ENCODE measurements at places on chromosomes 6 and 20.

DNA sequence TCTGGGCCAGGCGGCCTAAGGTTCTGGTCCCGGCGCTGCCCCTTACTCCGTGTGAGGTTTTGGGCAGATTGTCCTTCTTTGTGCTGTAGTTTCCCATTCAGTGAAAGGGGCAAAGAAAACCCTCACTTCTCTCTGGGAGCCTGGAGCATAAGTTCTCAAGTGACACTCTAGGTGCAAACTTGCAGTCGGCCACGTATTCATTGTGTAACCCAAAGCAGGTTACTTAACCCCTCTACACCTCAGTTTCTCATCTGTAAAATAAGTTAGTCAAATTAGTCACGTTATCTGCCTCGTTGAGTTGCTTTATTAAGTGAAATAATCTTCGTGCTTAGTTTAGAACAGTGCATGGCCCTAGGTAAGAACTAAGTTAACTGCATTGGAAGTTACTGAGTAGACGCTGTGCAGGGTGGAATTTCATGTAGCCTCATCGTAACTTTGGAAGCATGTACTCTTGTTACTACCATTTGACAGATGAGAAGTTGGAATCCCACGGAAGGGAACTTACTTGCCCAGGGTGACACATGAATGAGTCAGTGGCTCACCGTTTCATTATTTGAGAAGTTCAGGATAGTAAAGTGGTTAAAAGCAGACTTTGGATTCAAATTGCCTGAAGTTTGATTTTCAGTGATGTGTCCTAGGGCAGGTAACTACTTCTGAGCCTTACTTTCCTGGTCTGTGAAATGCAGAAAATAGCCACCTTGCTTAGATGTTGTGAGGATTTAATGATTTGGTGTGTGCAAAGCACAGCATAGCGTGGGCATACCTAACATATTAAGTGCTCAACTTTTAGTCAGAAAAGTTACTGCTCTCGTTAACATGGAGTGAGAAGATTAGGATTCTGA lies 556 bp upstream of the MROH8 start:
- no peak for DNase-seq

DNA sequence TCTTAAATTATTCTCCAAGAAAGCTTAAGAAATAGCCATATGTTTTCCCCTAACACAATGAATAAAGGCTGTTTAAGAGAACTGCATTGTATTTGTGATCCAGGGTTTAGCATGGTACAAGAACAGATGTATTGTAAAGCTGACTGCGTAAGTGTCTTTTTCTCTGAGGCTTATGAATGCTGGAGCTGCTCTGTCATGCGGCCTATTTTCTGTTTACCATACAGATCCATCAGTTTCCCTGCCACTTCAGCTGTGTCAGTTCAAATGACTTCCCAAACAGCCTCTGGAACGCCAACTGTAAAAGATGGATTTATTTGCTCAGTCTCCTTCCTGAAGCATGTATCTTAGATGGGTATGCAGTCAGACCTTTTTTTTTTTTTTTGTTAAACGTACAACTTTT lies 419.3 kb upstream of the HS3ST5 start:
- no peak for DNase-seq

DNA sequence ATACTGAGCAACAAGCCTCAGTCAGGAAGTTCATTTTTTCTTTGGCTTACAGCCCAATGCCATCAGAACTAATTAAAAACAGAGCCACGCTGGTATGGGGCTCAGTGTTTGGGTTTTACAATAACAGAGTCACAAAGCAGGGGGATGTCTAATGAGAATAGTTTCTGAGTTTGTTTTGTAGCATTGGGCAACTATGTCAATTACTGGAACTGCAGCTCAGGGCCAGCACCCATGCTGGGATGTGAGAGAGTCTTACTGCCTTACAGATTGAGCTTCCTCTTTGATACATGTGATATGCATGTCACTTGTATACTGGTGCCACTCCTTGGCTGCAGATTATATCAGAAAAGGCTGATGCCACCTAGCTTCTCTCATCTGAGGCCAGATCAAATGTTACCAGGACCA lies 117.6 kb downstream of the TFAP2B start:
- no peak for DNase-seq

GRCh38 chr6:18742406-18742805 lies 355.3 kb downstream of the RNF144B start:
- DNase-seq: no peak

DNA sequence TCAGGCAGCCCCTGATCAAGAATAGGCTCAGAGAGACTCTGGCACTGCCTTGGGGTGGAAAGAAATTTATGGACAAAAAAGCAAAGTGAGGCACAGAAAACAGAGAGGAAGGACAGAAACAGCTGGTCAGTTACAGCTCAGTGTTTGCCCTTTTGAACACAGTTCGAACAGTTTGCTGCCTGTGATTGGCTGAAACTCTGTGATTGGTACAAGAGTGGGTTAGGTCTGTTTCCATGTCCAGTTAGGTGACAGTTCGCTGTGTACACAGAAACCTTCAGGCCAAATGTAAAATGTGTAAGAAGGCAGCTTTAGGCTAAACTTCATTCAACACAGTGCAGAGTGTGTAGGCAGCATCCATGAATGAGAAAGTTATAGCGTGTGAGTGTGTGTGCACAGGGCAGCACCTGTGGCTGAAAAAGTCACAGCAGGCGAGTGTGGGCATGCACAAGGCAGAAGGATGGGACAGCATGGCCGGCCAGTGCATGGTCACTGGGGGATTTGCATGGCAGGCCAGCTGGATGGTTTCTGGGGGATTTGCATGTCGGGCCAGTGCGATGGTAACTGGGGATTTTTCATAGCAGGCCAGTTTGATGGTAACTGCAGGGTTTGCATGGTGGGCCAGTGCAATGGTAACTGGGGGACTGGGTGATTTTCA lies 75.4 kb upstream of the FRMD1 start:
- no peak for DNase-seq

- DNase-seq: no peak
Measured at GRCh38 chr6:140960566-140960965, 1172.2 kb upstream of the GJE1 start.

- no peak for DNase-seq
Measured at GRCh38 chr6:13432526-13433184, 54.7 kb downstream of the GFOD1 start.

DNA sequence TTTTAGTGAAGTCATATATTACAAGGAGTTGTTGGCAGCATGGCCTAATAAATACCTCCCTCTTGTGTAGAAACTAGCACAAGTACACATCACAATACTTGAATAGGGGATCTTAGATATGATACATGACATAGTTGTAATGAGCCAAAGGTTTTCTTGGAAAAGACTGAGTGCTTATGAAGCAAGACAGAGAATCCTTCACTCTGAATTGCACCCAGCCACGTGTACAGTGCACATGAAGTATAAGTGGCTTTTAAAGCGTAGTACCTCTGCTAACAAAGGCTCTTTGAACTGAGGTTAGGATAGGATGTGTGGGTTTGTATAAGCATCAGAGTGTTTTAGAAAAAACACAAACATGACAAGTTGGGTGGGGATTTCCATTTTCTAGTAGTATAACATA lies 145.5 kb upstream of the STMND1 start:
- DNase-seq: no peak

DNA sequence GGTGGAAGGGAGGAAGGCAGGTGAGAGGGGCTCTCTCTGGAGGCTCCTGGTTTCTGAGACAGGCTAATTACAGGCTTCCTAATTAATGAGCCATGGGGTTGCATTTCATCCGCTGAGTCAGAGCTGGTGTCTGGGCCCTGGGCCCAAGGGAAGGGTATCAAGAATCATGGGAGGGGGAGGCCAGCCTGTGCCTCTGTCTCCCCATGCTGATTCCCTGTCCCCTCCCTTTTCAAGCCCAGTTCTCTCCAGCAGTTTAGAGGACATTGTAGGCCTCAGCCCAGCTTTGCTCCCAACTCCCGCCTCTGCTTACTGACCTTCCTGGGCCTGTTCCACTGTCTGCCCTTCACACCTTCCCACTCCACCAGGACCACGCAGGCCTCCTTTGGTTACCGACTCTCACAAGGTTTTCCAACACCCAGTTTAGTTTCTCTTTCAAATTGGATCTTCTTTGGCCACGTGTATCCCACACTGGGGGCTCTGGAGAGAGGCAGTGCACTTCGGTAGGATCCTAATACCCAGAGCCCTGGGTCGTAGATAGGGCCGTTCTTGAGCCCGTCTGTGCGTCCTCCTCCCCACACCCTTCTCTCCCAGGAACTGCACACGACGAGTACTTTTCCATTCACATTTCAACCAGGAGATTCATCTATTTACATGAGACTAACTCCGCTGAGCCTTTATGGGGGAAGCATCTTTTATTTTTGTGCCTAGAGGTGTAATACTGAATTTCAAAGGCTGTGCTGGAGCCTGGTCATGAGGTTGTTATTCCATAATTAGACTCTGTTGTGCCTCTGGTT lies 18.2 kb upstream of the AVP start:
- DNase-seq: no peak

DNA sequence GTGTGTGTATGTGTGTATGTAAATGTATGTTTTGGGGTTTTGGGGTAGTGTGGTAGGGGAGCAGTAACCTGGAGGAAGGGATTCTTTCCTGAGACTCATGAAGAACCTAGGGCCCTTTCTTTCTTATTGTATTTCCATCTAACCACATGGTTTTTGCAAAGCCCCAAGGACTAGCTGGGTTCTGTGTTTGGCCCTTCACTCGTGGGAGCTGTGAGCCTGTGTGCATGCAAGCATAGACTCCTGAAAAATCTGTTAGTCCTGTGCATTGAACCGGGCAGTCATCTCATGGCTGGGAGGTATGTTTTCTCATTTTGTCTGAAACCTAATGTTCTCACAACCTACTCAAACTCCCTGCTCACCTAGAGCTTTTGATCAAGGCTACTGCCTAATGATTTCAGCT lies 219.1 kb downstream of the PHACTR1 start:
- no peak for DNase-seq

GRCh38 chr6:26377719-26378118 lies 5.2 kb upstream of the BTN2A2 start:
- no peak for DNase-seq

GRCh38 chr6:134289204-134289575 lies 28.7 kb downstream of the SGK1 start:
- DNase-seq: no peak

DNA sequence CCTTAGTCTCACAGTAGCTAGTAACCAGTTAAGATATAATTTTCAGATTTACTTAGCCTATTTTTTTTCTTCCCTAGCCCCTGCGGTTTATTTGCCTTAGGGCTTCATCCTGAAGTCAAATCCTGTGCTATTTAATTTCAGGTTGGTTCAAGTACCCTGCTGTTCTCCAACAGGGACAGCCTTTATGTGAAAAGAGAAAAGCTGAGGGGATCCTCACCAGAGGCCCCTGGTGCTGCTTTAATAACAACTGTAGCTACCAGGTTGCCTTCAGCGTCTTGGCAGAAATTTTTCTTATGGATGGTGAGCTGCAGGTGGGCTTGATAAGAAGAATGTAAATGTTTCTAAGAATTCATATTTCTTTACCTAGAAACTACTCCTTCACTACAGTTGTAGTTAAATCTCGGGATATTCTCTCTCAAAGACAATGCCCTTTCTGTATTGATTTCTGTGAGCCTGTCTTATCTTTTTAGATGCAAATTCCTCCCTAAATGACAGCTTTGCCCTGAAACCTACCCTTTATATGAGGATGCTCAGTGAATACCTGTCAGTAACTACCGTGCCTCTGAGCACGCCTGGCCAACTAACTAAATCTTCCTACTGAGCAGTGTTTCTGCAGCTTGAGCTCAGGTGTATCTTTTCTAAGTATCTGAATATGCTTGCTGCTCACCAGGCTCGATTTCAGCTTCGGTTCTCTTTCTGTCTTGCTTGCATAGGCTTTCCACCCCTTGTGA lies 320.5 kb downstream of the MMUT start:
- no peak for DNase-seq

DNA sequence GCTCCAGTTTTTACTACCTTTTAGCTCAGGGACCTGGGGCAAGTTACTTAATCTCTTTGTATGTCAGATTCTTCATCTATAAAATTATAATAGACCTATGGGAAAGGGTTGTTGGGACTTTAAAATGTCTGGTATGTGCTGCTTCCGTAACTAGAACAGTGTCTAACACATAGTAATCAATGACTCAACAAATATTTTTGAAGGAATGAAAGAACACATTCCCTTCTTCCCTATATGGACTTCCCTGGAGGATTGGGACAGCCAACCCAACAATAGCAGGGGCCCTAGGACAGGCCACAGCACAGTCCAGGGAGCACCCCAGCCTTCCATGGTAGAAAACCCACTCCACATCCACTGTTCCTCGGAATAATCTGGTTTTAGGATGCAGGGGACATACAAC lies 50.7 kb upstream of the TPD52L1 start:
- DNase-seq: no peak
